ENCODE measurements at places on chromosomes 7 and 10.
A peak's percentile ranks its signal among the peaks of the same experiment; 100 is the strongest.

DNA sequence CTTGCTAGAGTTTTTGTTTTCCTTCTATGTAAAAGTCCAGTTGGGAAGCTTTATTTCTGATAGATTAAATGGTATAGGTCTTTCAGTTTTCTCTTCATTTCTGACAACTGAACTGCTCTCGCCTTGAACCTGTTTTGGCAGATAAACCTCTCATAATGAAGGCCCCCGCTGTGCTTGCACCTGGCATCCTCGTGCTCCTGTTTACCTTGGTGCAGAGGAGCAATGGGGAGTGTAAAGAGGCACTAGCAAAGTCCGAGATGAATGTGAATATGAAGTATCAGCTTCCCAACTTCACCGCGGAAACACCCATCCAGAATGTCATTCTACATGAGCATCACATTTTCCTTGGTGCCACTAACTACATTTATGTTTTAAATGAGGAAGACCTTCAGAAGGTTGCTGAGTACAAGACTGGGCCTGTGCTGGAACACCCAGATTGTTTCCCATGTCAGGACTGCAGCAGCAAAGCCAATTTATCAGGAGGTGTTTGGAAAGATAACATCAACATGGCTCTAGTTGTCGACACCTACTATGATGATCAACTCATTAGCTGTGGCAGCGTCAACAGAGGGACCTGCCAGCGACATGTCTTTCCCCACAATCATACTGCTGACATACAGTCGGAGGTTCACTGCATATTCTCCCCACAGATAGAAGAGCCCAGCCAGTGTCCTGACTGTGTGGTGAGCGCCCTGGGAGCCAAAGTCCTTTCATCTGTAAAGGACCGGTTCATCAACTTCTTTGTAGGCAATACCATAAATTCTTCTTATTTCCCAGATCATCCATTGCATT, 27.1 kb downstream of the MET start:
- no peak for DNase-seq

- DNase-seq: no peak
These were observed 52.9 kb downstream of the C10orf67 start for GRCh38 chr10:23291551-23292334.

DNA sequence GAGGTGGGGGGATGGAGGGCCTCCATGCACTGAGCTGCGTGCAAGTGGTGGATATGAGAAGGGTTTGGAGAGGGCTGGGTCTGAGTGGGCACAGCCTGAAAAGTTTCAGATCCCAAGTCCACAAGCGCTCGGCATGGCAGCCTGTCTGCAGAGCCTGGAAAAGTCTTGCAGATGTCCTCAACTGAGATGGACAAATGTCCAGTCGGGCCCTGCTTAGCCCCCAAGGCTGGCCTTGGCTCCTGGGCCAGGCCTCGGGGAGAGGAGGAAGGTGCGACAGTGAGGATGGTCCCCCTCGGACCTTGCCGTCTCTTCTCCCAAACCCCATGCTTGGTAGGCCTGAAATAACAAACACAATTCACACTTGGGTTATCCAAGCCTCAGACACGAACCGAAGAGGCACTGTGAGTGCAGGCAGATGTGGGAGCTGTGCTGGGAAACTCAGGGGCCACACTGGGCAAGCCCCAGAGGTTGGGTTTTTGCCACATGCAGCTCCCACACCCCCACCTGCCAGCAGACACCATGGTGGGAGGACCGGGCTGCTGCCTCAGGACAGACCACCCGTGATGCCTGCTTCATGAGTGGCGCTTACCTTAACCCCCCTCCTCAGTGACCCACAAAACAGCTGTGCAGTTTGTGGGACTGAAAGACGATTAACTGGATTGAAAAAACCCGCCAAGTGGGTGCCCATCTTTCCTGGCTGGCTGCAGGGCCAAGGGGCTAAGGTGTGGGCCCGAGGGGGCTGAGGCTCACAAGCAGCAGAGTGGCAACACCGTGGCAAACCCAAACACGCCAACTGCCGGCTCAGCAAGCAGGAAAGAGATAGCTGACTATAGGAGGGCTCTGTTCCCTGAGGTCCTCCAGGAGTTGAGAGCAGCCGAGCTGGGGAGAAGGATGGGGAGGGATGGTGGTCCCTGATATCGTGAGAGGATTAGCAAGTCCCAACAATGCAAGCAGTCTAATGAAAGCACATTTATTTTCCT, 156.8 kb downstream of the RNF216 start:
- DNase-seq: no peak

DNA sequence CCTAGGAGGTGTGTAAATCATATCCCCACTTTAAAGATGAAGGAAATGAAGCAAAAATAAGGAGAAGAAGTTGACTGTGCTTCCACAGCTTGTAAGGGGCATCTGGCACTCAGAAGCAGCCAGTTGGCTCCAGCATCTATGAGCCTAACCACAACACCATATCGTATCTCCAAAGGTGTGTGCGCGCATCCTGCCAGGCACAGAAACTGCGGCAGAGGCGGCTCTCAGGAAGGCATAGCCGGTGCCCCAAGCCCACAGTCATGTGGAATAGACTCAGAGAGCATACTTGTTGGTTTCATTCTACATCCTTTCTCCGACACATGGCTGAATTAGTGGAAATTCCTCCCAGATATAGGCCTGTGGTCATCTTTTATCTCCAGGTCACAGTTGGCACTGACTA, 423.9 kb downstream of the CALN1 start:
- DNase-seq: no peak

DNA sequence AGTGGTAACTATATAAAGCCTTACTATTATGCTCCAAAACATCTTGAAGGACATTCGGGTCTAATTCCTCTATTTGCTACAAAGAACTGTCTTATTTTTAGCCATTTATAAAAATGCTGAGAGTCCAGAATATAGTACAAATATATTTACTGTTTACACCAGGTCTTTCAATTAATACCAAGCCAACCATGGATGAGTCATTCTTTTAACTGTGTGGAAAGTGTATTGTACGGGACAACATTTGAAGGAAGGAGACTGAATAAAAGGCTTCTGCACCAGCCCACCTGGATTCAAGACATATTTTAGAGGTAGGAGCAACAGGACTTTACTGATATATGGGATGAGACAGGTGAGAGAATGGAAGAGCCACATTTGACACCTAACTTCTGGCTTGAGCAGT, 35.4 kb downstream of the MASTL start:
- no peak for DNase-seq

DNA sequence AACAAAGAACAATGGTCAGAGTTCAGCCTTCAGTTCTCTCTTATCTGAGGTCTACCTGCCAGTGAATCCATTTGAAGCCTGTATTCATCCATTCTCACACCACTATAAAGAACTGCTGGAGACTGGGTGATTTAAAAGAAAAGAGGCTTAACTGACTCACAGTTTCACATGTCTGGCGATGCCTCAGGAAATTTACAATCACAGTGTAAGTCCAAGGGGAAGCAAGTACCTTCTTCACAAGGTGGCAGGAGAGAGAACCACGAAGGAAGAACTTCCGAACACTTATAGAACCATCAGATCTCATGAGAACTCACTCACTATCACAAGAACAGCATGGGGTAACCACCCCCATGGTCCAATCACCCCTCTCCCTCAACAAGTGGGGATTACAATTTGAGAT, 33.0 kb upstream of the SLC25A13 start:
- DNase-seq: no peak

- DNase-seq: no peak
These were observed 7.6 kb upstream of the SUPV3L1 start for GRCh38 chr10:69172241-69172982.

GRCh38 chr7:127187740-127188139, 65.0 kb downstream of the GRM8 start:
- DNase-seq: no peak

DNA sequence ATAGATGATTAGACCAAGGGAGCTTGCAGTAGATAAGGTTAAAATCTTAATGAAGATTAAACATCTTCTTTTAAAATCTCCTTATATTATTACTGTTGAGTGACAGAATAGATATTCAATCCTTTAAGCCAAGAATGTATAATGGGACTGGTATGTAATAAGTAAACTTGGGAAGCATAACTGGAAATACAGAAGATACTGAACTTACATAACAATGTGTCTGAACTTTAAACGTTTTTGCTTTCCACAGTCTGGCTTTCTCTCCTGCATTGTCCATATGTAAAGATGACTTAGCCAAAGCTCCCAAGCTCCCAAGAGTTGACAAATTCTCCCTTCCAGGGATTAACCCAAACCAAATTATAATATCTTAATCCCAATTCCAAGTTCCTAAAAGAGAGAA, 129.8 kb downstream of the KCND2 start:
- DNase-seq: no peak

- DNase-seq: no peak
These were observed 2.1 kb upstream of the LIPM start for GRCh38 chr10:88800152-88801125.

- DNase-seq: no peak
These were observed 320.9 kb upstream of the NPSR1 start for GRCh38 chr7:34337163-34337562.

DNA sequence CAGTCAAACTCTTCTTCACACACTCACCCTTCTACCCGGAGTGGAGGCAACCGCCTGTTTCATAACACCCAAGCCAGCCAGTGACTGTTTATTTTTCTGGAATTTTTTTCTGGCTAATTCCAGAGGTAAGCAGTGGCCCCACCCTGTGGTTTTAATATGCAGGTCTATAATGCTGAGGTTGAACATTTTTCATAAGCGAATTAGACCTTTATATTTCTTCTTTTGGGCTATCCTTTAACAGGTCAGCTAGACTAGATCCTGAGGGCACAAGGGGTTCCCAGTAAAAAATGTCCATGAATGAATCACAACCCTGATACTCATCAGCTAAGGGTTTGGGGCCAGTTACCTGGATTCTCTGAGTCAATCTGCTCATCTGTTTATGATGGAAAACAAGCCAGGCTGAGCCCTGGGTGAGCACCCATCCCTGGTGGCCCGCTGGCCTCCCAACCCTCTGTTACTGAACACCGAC, 76.2 kb downstream of the GRB10 start:
- no peak for DNase-seq

DNA sequence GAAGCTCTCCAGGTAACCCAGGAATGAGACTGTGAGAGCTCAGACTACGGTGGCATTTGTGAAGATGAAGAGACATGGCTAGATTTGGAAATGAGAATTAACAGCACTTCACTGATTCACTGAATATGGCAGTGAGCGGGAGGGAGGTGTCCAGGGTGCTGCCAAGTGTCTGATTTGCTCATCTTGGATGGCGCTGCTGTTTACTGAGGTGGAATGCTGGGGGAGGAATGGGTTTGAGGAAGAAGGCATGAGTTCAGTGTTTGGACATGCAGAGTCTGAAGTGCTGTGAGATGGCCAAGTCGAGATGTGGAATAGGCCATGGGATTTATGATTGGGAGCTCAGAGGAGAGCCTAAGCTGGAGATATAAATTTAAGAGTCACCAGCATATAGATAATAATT, 437.1 kb upstream of the NPVF start:
- DNase-seq: no peak

GRCh38 chr7:25087855-25088254, 37.2 kb downstream of the CYCS start:
- no peak for DNase-seq

GRCh38 chr7:28773423-28774145, 184.5 kb downstream of the TRIL start:
- DNase-seq: no peak

DNA sequence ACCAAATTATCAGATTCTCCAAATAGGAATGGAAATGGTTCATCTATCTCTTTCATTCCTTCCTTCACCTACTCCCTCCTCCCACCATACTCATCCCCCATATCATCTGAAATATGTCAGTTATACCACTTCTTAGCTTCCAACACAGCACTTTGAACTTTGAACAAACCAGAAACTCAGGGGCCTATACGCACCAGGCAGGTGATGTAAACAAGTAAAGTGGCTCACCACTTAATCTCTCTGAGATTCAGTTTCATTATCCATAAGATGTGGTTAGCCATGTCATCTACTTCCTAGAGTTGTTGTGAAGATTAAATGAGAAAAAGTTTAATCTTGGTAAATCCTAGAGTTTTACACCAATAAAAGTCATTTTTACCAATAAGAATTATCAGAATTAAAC, 65.9 kb upstream of the LRRN3 start:
- no peak for DNase-seq

DNA sequence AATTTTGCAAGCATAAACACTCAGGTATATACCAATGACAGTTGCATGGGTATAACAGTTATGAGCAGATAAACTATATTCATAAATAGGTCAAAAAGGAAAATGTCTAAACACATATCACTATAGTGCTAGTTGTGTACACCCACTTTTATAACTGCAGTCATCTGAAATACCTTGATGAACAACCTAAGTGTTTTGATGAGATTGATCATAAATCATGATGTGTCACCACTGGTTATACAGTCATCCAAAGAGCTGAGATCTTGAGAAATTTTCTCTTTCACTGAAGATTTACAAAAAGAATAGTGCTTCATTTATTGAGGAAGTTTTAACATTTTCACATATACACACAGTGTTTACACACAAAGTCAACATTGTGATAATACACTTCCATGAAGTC, 78.6 kb upstream of the SLC25A13 start:
- DNase-seq: no peak

DNA sequence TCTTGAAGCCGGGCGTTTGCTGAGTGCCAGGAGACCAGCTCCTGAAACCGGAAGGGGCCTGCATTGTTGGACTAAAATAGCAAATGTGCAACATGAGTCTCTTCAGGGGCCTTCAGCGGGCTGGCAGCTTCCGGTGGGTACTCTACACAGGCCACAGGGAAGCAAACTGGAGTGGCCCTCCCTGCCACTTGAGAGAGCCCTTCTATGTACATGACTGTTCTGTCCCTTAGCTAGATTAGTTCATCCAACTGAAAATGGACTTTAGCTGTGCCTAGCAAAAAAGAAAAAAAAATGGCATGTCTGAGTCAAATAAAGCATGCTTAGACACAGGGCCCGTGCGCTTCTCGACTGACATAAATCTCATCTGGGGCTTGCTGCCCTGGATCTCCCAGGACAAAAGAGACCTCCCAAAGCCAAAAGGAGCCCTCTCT, 115.3 kb upstream of the TCF7L2 start:
- DNase-seq: no peak

- no peak for DNase-seq
These were observed 21.9 kb upstream of the FRAT2 start for GRCh38 chr10:97356318-97356914.

GRCh38 chr7:143936087-143937009, 1.3 kb downstream of the OR2F2 start:
- DNase-seq: peak; percentile 90

DNA sequence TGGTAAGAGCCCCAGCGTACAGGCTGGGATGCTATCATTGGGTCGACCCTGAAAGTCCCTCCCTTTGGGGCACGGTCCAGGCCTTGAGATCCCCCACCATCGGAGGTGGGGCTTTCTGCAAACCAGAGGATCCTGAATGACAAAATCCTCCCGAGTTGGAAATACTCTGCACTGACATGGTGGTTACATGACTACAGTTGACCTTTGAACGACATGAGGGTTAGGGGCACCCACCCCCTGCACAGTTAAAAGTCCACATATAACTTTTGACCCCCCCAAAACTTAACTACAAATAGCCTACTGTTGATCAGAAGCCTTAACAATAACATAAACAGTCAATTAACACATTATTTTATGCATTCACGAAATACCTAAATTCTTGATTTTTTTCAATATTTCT, 13.1 kb downstream of the HSPA12A start:
- no peak for DNase-seq

Data from HFFc6 (cell line).